ENCODE measurements at places on chromosomes 4 and X.

DNA sequence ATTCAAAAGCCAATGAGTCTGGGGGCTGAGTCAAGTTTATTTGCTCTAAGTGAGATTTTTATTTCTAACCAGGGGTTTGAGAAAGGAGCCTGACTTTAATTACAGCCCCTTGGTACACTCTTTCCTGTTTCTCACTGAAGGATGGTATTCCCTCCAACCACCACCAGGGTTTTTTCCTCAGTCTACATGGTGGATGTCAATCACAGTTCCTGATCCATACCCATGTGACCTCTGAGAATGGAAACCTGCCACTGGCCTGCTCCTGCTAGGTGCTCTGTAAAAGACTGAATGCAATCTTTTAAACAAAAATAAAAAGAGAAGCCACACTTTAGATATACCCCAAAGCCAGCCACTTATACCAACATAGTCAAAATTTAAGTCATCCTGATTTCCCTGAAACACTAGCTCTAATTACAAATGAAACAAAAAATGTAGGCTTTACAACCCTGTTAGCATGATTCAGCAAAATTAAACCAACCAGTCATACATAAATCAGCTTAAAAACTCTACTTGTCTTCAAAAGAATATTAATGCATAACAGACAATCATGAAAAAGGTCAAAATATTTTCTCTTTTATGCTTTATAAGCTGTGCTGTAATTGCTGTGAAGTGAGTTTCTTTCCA lies 112.1 kb upstream of the NWD2 start:
- no peak for DNase-seq

DNA sequence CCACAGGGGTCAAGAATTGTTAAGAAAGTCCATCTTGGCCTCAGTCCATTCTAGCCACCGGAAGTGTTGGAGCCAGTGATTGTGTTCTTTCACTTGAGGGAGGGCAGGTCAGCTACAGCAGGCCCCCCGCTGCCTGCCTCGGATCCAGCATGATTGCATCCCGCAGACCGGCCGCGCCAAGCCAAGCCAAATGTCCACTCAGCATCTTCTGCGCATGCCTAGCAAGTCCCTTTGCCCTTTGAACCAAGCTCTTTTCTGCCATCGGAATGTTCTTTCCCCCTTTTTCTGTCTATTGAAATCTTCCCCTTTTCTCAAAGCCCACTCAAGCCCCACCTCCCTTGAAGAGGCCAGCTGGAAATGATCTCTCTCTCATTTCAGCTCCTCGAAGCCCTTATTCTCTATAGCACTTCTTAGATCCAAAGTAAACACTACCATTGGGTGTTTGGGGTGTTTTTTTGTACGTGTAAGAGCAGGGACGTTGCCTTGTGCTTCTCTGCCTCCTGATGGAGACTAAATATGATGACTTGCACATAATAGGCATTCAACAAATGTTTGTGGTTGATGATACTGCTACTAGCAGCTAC lies 147.8 kb upstream of the BCOR start:
- no peak for DNase-seq

- DNase-seq: peak; percentile 28
These were observed 14.9 kb upstream of the LOC101059915 start for GRCh38 chrX:71652405-71652804.

- DNase-seq: no peak
These were observed 9.1 kb downstream of the QDPR start for GRCh38 chr4:17502756-17503155.
